ENCODE measurements at places on chromosomes 4 and X. TPM values are rescaled to one million over a fixed set of nuclear protein-coding genes. Genes with fewer than 3 reads are reported as not detected.

GRCh38 chr4:114046331-114046730 lies 66.9 kb upstream of the ARSJ start:
- DNase-seq: no peak

DNA sequence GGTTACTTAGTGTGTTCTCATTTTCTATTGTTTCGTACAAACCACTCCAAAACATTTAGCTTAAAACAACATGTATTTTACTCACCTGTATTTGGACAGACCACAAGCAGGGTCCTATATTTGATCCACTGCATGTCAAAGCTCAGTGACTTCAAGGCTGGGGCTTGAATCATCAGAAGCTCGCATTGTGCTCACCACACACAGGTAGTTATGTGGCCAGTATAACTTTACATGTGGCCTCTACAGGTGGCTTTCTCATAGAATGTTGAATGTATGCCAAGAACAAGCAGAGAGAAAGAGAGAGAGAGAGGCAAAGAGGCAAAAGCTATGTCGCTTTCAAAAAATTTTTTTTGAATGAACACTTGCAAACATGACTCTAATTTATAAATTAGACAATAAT lies 107.6 kb downstream of the QRFPR start:
- no peak for DNase-seq

- DNase-seq: no peak
Observed at GRCh38 chr4:2812612-2813354, 19.9 kb downstream of the SH3BP2 start.

- DNase-seq: no peak
Observed at GRCh38 chr4:155807021-155807420, 48.2 kb downstream of the GUCY1B1 start.

DNA sequence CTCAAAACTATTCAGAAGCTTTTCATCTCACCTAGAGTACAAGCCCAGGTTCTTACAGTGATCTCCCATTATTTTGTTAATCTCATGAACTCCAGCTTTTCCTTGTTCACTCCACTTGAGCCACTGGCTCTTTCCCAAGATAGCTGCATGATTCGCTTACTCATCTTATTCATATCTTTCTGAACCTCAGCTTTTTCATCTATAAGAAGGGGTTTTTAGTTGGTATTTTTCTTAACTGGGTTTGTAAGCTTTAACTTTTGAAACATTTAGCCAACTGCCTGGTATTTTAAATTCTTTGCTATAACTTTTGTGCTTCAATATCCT lies 24.0 kb downstream of the GIMD1 start:
- DNase-seq: no peak

- no peak for DNase-seq
Observed at GRCh38 chr4:126451237-126451873, 1136.6 kb downstream of the FAT4 start.

- no peak for DNase-seq
Observed at GRCh38 chr4:183816077-183816476, 89.0 kb upstream of the STOX2 start.

- DNase-seq: no peak
Observed at GRCh38 chr4:8510191-8510590, 69.6 kb downstream of the TRMT44 start.

Gene PRRG3
- total RNA-seq: not detected

- DNase-seq: no peak
Observed at GRCh38 chr4:7029212-7029611, 14.0 kb upstream of the TADA2B start.

Gene GAGE12F
- total RNA-seq: not detected

DNA sequence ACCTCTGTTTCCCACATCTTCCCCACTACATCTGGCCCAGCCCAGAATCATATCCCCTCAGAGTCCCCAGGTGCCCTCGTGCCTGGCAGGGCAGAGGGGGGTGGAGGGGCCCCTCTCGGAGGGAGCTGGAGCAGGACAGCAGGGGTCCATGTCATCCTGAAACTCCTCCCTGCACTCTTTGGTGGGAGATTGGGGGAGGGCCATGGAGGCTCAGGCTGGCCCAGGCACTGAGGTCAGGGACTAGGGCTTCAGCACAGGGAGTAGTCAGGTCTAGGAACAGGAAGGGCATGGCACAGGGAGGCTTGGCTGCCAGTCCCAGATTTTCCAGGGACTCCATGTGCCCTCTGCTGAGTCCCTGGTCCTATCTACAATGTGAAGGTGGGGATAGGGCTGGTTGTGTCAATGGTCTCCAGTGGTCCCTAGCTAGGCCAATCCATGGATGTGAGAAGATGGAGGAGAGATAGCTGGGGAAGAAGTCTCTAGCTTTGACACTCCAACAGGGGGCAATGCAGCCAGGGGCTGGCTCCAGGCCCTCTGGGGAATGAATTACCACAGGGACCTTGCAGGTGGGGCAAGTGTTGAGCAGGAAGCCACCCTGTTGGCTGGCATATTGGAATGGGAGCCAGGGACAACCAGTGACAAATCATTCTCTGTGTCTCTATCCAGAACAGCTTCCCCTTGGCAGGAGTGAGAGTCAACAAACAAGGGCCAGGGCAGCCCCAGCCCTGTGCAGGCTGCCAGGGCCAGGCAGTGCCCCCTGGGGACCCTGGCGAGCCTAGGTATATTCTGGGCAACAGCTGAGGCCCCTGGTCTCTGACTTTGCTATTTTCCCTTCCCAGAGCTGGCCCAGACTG lies 154.4 kb downstream of the EFNB1 start:
- DNase-seq: no peak

DNA sequence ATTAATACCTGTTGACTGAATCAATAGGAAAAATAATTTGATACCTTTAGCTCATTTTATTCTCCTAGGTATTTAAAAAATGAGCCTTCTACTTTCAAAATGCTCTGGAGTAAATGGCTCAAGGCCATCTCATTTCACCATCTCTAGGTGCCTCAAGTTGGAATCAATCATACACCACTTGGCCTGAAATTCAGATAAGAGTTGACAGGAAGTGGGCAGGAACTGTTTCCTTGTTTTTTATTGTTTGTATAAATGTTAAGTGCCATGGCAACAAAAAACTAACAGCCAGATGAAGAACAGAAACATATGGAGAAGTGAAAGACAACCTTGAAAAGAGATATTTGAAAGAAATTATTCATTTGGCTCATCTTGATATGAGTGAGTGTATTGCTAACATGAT lies 12.4 kb downstream of the LIMCH1 start:
- no peak for DNase-seq

DNA sequence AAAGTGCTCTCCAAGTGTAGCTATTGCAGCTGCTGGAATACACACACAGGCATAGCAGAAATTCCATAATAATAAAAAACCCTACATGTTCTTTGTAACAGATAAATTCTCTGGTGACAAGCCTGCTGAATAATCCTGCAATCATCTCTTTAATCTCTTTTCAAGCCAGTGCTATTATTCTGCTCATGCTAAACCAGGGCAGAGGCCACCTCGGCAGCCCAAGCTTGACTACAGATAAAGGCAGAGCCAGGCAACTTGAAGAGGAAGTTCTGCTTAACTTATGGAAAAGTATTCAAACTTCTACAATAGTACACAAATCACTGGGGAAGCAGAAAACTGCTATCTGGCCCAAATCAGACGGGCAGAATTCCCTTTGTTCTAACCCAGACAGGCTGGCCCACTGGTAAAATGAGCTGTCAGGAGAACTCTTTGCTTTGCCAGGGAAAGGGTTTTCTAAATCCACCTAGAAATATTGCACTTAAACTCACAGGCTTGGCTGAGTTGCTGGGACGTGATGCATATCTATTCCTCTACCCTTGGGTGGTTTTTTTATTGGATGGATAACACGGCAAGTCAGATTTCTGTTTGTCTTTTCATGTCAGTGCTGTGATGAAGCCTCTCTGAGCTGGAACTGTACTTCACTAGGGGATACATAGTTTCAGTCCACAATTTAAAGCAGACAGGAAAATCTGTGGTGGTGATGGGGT lies 70.5 kb downstream of the GATB start:
- peak; percentile 55 for DNase-seq

GRCh38 chr4:100778431-100778830 lies 260.6 kb upstream of the EMCN start:
- DNase-seq: no peak

DNA sequence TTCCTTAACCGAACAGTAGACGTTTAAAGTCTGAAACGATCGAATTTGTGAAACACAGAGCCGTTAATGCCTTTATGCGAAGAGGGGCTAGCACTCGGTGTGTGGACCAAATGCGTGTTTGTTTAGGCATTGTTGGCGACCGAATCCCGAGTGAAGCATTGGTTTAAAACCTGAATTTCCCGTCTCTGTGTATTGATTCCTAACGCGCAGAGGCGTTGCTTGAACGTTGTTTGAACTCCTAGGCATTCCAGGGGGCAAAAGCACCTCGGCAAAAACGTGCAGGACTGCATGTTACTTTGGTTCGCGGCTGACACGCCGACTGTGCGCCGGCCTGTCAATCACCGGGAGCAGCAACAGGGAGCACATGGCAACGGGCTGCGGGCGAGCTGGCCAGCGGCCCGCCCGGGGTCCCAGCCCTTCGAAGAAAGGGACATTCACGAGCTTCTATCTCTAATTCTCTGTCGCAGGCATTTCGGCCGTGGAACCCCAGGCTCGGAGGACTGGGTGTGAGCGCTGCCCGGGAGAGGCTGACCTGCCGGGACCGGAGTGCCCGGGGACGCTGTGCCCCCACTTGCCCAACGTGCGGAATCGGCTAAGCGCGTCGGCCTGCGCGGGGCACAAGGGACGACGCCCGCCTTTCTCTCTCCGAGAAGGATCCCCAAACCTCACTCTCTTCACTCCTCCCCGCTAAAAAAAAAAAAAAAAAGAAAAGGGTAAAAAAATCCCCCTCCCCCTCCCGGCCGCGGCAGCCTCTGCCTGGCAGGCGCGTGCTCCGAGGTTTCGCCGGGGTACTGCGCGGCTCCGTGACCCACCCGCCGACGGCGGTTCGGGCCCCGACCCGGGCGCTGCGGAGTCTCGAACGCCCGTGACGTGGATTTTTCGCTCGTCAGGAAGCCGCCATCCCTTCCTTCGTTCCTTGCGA lies 810 bp downstream of the SPRY1 start:
- peak; percentile 57 for DNase-seq

- DNase-seq: no peak
Observed at GRCh38 chr4:1980561-1981041, 28.2 kb downstream of the NELFA start.

DNA sequence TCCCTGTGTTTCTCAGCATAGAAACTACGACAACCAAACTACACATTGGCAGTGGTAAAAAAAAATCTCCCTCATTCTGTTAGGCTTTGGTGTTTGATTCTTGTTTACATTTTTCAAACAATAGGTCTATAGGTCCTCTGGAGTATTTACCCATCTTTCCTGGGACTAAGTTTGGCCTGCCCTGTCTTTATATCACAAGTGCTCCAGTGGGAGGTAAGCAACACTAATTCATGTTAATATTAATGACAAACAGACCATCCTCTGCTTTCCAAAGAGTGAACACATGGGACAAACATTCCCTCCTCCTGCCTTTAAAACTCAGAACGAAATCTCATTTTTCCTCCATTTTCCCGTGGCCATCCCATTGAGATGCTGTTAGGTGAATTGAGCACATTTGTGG lies 514.1 kb upstream of the INTU start:
- no peak for DNase-seq

DNA sequence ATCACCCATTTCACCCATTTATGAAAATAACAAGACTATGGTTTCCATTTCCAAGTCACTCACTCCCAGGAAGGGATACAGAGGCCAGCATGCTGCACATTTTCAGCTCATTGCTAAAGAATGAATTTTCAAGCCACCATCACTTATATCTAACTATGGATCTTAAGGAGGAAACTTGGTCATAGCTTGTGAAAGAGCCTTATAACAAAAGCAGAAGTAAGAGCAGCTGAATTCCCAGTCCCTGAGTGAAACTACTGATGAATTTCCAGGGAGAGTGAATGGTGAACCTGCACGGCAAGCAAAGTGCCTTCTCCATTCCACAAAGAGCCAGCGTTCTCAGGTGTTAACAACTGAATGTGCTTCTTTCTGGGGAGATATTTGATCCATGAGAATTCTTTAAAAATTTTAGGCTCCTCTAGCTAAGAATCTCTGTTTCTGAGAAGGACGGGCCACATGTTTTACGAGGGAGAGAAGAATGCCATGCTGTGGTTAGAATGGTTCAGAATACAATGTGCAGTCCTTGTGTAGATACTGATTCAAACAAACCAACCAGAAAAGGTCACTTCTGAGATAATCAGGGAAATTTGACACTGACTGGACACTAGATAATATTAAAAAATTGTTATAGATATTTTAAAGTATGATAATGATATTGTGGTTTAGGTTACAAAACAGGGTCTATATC lies 24.0 kb downstream of the BTC start:
- no peak for DNase-seq

Gene TCEAL2
- not detected for total RNA-seq

GRCh38 chrX:10011261-10011931 lies 44.2 kb downstream of the CLDN34 start:
- DNase-seq: peak; percentile 47

DNA sequence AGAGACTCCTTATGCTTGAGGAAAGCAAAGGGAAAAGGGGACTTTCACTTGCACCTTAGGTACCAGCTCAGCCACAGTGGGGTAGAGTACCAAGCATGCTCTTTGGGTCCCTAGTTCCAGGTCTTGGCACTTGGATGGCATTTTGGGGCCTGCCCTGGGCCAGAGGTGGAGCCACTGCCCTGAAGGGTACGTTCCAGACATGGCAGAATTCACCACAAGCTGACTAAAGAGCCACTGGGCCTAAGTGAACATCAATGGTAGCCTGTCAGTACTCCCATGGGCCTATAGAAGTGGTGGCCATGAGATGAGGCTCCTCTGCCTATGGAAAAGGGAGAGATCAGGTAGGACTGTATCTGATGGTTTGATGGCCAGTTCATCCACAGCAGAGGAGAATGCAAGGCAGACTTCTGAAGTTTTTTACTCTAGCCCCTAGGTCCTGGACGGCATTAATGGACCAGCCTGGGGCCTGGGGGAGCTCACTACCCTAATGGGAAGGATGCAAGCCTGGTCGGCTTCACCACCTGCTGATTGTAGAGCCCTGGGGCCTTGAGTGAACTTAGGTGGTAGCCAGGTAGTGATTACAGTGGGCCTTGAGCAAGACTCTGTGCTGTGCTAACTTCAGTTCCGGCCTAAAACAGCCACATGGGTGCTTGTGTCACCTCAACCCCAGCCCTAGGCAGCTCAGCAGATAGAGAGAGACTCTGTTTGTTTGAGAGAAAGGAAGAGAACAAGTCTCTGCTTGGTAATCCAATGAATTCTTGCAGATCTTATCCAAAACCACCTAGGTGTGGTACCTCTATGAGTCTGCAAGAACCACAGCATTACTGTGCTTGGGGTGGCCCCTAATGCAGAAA lies 19.8 kb upstream of the HSFX4 start:
- DNase-seq: no peak

GRCh38 chr4:148514581-148514980 lies 72.4 kb upstream of the NR3C2 start:
- no peak for DNase-seq

- no peak for DNase-seq
Observed at GRCh38 chr4:70721747-70722146, at the start of gene RUFY3. TSS of gene RUFY3 (plus strand) at chr4:70721964. CDS start at chr4:70722574, 610 bp downstream.

DNA sequence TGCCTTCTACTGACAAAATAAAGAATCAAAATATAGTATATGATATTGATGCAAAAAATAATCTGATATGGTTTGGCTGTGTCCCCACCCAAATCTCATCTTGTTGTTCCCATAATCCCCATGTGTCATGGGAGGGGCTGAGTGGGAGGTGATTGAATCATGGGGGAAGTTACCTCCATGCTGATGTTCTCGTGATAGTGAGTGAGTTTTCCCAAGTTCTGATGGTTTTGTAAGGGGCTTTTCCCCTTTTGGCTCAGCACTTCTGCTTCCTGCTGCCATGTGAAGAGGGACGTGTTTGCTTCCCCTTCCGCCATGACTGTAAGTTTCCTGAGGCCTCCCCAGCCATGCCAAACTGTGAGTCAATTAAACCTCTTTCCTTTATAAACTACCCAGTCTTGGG lies 70.2 kb downstream of the TMEM165 start:
- no peak for DNase-seq

All from SJSA1 (cell line).